ENCODE measurements at places on chromosomes 3 and 15. TPM values are rescaled to one million over a fixed set of nuclear protein-coding genes. Genes with fewer than 3 reads are reported as not detected.

The LEKR1 gene
- 11.5 TPM for total RNA-seq

- DNase-seq, result no peak
Measured at GRCh38 chr15:73522011-73522410, 79.0 kb downstream of the REC114 start.

- DNase-seq, result no peak
Measured at GRCh38 chr15:87538327-87538834, 718.2 kb downstream of the NTRK3 start.

GRCh38 chr3:51860703-51861665 lies at the start of gene IQCF2:
Gene IQCF2 (plus strand): TSS chr3:51861615. CDS start chr3:51861667, 52 bp downstream.
- no peak for DNase-seq

DNA sequence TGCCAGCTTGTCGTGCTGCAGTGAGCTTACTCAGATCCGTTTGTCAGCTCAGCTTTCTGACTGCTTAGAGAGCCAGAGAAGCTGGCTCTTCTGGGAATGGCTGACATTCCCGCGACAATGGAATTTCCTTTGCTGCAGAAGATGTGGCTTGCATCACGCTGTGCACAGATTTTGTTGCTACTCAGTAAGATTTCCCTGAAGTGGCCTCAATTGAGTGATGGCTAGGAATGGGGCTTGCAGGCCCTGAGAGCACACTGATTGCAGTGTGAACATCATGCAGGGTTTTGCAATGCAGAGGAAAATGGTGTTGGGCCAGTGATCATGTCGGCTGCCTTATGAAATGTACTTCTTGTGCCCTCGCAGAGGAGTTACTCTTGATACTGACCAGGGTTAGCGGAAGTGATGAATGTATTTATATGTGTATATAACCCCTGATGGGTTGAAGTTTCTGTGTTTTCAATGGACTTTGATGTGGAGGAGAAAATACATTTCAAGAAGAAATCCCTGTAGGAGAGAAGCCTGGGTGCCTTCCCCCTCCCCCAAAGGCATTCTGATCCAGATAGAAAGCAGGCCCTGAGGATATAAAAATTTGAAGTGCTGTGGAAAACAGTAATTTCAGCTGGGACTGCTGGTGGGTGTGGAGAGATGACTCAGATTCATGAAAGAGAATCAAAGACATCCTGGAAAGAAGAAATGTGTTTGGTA lies 102.5 kb upstream of the PDZRN3 start:
- DNase-seq, result peak; percentile 29

- no peak for DNase-seq
Measured at GRCh38 chr15:63582718-63583426, 14.3 kb upstream of the FBXL22 start.

- no peak for DNase-seq
Measured at GRCh38 chr15:65960586-65960985, 91.3 kb downstream of the RAB11A start.

The C3orf33 gene
- total RNA-seq, result 5.1 TPM

The AQP9 gene
- total RNA-seq, result not detected

DNA sequence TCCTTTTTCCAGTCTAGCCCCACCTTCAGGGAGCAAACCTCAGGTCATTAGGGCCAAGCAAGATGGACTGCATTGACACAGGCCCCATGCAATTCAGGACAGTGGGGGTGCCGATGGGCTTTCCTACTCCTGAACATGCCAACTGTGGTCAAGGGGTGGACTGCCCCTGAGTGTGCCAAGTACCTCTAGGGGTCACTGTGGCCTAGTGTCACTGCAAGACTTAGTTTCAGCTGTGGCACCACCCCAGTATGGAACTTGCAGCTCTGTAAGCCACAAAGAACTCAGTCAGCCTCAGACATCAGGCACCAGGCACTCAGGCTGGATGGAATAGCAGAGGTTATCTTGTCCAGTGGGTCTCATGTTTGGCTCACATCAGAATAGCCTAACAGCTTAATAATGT lies 32.3 kb downstream of the EXOG start:
- no peak for DNase-seq

GRCh38 chr15:41928100-41928499 lies 34.2 kb upstream of the SPTBN5 start:
- DNase-seq, result no peak

DNA sequence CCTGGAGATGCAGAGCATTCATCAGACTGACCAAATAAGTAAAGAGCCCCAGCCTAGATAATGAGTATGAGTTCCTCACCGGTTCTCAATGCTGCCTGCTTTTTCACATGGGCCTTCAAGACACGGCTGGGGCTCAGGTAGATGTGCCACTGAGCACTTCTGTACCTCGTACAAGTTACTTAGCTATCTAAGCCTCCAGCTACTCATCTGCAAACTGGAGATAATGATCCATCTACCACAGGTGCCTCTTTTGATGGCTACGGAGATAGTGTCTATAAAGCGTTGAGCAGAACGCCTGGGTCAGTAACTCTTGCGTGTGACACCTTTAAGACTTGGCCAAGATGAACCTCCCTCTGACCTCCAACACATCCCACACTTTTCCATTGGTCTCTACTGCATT lies 56.3 kb downstream of the CCR4 start:
- DNase-seq, result no peak

The EPHA6 gene
- total RNA-seq, result 7.3 TPM

DNA sequence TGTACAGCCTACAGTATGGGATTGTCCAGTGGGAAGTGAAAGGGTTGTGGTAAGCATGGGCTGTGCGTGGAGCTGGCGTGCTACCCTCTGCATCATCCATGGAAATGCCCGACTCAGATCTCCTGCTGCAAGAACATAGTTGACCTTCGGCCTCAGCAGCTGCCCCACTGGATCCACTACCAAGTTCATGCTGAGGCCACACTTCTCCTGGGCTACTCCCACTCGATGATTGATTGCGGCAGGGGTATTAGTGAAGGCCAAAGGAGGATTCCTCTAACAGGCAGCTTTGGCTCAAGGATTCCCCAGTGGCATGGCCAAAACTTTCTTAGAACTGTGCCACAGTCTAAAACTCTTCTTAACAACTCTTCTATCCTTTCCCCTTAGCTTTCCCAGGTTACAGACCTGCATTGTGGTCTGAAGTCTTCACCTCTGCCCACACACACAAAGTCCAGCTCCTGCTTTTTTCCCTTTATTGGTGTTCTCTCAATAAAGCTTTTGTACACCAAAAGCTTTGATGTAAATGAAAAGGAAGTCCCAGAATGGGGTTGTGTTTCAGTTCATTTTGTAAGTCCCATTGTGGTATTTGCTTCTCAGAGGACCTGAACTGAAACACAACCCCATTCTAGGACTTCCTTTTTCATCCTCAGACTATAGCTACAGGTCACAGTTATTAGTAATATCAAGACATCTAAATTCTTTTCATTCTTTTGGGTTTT lies 4.9 kb upstream of the TBC1D5 start:
- DNase-seq, result no peak

DNA sequence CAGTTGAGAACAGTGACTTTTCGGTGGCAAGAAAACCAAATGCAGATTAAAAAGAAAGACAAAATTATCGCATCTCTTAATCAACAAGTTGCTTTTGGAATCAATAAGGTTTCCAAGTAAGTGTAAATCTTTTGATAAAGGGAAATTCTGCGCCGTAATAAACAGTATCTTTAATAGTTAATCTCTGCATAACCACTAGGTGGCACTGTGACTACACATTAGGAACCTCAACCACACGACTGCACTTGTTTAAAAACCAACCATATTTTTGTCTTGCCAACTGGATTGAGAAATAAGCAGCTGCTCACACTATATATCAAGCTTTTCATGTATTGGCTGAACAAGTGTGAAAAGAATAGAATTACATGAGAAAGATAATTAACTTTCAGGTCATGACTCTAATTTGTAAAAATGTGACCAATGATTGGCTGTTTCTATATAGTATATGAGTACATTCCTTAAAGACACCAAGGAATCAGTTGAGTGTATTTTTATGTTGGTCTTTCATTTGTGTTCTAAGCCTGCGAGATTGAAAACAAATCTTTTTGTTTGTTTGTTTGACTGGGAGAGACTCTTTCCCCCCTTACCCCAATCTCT lies 72.7 kb downstream of the DZIP3 start:
- DNase-seq, result peak; percentile 72

DNA sequence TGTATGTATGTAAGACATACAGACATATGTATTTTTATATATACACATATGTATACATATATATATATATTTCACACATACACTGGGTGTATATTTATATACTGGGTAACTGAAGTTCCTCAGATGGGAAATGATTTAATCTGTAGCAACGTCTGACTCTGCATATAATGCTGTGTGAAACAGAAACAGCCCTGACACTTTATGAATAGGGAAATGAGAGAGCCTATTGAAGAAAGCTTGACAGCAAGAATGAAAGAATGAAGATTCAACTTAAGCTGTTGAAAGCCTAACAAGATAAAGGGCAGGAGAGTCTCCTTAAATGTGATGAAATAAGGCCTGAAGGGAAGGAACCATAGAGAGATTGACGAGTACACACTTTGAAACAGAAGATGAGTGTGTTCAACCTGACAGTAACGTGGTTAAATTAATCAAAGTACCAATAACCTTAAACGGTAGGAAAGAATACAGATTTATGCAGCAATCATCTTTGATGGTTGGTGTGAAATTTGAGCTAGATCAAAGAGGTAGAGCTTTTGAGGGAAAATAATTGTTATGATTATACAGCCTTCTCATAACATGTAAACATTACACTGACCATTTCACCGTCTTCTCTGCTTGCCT lies 169.9 kb downstream of the MECOM start:
- no peak for DNase-seq

DNA sequence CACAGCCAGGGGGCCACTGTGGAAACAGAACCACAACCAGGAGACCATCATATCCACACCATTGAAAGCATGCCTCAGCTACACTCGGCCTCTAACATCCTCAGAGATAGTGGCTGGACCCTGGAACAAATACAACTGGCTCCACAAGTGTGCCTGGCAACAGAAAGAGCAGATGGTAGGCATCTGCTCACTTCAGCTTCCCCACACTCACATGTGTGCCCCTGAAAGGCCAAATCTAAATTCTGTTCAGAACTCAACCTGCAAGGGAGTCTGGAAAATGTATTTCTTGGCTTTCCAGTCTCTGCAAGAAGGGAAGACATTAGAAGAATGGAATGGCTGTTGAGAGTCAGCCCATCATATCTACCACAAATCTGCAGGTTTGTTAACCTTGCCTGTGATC lies 54.7 kb upstream of the CTNNB1 start:
- DNase-seq, result no peak

- DNase-seq, result no peak
Measured at GRCh38 chr15:99511866-99512661, 53.7 kb upstream of the MEF2A start.
